ENCODE measurements at places on chromosomes 7 and 10.

DNA sequence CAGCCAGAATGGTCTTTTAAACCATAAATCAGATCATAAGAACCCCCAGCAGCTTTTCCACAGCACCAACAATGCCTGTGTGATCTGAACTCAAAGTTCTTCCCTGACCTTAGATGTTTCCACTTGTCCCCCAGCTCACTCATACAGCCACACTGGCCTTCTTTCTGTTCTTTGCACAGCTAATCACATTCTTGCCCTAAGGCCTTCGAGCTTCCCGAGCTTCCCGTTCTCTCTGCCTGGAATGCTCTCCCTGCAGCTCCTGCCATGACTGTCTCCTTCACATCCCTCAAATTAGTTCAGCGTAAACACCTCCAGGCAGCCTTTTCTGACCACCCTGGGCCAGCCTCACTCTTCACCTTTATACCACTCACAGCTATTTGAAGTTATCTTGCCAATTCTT is 166.8 kb upstream of the NFE2L3 start:
- no peak for DNase-seq

GRCh38 chr10:3740157-3740871 is 44.7 kb downstream of the KLF6 start:
- DNase-seq, result no peak

DNA sequence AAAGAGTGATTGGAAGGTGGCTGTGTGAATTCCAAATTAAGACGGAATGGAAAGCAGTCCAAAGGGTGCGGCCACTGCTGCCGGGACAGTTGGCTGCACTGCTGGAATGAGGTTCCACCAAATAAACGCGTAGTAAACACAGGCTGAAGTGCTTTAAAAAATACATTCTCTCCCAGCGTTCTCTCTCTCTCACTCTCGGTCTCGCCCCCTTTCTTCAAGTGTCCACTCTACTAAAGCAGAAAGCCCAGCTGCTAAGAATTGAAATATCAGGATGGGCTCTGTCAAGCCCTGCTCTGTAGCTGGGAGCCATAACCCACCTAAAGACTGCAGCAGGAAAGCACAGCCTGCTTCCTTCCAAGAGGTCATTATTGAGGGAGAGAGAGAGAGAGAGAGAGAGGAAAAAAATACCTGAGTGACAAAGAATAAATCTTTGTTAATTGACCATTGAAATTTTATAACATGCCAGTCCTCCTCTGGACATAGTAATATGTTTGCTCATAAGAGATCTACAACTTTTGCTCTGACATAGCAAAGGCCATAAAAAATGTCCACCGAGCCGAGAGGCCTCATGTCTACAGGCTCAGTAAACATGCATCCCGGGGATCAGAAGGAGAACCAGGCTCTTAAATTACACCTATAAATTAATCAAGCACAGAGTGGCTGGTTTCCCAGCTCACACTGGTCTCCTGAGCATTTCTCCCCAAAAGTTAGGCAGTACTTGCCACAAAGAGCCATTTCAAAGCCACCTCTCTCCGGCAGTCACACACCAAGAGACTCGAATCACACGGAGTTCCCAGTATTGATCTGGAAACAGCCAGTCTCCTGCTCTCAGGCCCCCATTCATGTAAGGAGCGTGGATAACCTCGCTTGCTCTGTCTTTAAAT is 72.8 kb downstream of the FGFR2 start:
- DNase-seq, result no peak

DNA sequence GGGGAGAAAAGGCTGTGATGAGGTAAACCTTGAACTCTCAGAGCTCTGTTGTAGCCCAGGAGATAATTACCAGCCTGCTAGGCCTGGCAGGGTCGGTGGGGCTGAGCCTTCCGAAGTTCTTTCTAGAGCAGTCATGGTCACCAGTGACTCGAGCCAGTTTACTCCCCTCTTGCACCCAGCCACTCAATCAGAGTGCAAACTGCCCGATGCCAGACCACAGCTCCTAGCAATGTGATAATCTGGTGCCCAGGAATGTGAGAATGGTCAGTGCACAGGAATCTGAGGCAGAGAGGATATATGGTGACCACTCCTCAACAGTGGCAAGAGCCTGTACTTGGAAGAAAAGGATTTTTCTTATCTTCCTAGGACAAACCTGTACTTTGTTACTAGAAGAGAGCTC is 46.4 kb upstream of the KMT2E start:
- no peak for DNase-seq
